Stimulated activated CD8-positive, alpha-beta memory T cell treated with anti-CD3 and anti-CD28 coated beads, Interleukin-12 subunit alpha, Interleukin-12 subunit beta, amount 100 ng/mL, for 4 hours (primary cell): ENCODE measurements at places on chromosomes 13 and 19.

GRCh38 chr13:75299913-75300862, 181.8 kb downstream of the TBC1D4 start:
- DNase-seq, result no peak

GRCh38 chr19:1836458-1837221, 11.6 kb downstream of the REXO1 start:
- no peak for DNase-seq

DNA sequence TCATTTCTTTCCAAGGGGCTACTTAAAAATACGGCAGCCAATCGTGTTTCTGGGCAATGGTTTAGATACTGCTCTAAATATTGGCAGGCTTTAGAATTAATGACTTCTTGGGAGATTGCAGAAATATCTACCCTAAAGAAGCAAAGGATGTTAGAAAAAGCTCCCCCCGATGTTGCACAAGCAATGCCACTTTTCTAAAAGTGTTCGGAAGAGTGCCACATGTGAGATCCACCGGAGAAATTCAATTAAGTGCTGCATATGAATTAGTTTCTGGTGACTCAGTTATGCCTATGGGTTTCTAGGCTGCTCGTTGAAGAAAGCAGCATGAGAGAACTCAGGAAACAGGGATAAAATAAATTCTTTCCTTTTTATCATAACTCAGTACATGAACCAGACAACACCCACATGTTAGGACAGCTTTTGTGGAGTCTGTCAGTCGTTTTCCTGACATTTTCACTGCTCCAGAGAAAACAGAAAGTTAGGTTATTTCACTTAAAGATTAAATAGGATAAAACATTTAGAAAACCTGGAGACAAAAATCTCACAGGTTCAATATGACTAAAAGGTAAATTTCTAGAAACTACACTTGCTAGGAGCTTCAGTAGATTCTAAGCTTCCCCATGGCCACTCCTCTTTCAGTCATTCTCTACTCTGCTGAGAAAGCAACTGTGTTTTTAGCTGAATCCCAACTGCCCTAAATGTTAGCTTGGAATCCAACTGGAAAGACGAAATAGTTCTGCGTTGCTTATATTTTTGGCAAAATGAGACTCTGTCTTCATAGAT, 244.7 kb downstream of the DCLK1 start:
- no peak for DNase-seq

DNA sequence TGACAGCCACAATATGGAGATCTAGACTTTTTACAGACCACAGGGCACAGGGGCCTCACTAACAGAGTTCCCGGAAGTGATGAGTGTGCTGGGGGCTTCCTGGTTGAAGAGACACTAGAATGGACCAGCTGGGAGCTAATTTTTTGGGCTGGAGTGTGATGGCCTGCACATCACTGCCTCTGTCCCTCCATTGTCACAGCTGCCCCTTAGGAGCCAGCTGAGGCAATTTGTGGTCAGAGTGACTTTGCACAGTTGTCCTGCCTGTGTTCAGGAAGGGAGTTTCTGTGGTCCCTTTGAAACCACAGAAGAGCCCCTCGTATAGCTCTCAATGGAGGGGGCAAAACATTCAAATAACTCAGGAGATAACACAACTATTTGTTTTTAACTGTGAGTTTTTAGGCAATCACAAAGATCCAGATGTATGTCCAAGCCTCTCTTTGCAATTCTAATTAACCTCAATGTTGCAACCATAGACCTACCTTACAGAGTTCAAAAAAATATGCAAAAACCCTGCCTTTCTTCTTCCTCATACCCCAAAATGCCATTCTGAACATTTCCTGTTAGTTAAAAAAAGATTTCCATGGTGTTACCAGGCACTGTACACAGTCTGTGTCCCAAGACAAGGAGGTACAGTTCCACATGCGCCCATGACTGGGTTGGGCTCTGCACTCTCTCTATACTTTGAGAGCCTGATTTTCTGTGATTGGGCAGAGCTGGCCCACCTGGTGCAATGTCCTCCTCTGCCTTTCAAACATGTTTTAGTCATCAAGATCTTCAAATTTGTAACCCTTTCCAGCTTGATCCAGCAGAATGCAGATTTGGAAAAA, 2.4 kb downstream of the ALOX5AP start:
- DNase-seq, result no peak

DNA sequence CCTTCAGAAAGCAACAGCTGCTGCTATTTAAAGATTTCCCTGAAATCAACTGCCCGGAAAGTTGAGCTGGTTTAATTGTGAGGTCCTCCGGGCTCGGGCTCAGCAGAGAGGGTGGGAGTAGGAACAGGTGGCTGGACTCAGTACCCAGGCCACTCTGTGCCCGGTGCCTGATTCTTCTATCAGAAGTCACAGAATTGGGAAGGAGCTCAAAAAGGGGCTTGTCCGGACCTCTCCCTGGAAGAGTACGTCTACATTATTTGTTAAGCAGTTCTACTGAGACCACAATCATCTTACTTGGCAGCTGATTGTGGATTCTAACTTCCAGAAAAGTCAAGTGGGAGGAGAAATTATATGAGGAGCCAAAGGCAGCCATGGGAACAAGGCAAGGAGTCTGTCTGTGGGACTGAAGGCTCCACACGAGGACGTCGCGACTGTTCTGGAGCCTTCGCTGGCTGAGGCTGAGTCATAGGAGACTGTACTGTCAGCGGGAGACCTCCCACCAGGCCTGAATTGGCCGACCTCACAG, 91.7 kb upstream of the ANKRD10 start:
- no peak for DNase-seq

DNA sequence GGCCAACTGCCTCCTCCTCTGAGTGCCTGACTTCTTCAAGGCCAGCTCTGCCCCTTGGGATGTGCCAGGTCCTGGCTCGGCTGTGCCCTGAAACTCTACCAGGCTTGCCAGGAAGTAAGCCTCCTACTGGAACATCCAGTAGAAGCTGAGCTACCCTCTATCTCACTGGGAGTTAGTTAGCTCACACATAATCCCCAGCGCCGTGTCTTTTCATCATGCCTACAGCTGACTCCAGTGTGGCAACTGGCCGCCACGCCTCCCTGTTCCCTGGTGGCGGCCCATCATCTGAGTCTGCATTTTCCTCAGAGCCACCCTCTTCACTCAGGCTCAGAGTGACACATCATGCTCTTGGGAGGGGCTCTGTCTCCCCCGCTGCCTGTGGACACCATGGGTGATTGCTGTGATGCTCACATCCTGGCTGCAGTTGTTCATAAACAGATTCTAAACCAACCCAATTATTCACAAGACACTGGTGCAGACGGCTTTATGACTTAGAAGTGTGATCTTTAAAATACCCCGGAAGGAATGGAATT, 131.9 kb upstream of the IRS2 start:
- no peak for DNase-seq

GRCh38 chr13:106036870-106037269, 498.6 kb downstream of the EFNB2 start:
- DNase-seq, result no peak

DNA sequence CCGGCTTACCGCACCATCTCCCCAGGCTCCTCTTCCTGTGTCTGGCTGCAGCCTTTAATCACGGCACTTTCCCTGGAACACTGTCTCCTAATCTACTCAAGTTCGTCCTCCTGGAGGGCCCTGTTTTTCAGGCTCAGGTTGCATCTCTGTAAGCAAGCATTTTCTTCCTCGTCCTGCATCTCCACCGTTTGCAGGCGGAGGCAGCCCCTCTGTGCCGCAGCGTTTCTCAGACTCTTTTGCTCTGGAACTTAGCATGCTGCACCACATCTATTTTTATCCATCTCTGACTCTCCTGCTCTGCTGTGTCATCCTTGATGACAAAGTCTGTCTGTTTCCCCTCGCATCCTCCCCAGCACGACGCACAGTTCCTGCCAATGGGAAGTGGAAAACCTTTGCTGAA, 117.5 kb downstream of the ATP8A2 start:
- no peak for DNase-seq

- DNase-seq, result no peak
Measured at GRCh38 chr19:40831502-40832430, 18.5 kb downstream of the CYP2A6 start.

DNA sequence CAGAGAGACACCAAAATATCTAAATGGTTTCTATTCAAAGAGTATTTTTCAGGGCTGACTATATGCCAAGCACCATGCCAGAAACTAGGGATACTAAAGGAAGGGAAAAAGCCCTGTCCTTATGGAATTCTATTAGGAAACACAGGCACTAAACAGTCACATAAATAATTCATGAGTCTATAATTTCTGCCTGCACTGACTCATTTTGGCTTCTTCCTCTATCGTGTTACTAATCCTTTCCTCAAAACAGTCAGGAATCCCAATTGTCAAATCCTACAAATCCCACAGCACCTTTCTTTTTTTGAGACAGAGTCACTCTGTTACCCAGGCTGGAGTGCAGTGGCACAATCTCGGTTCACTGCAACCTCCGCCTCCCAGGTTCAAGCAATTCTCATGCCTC, 29.2 kb downstream of the XPO4 start:
- no peak for DNase-seq

GRCh38 chr13:110628952-110629701, 13.8 kb downstream of the NAXD start:
- DNase-seq, result no peak

GRCh38 chr19:3440082-3440481, 40.2 kb downstream of the SMIM24 start:
- DNase-seq, result peak; percentile 11

DNA sequence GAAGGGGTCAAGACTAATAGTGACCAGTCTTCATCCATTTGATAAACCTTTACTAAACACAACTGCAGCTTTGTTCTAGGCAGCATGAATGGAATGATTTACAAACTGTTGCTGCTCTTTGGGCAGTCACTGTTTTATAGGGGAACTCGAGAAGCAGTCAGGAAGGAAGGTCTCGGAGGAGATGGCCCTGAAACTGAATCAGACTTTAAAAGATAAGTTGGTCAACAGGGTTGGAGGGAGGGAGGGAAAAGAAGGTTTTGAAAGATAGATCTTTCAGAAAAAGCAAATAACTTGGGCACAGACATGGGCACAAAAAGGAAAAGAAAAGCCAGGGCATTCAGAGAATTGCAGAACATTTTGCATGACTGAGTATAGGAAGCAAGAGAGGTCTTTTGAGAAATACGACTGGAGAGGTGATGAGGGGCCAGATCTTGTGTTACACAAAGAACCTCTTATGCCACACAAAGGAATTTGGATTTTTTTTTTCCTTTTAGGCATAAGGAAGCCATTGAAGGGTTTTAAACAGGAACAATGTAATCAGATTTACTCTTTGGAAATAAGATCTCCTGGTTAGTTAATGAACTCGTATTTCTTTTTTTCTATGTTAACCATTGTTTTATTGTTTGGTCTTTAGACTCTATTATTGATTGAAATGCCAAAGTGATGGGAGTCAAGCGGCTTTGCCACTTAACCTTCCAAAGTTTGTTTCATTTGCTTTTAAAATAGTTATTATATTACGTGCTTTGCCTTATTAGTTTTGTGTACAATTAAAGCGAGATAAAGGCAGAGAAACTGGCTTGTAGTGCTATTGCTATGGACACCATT, 37.5 kb upstream of the SACS start:
- DNase-seq, result no peak

GRCh38 chr13:60093425-60094019, 70.2 kb downstream of the DIAPH3 start:
- DNase-seq, result no peak

DNA sequence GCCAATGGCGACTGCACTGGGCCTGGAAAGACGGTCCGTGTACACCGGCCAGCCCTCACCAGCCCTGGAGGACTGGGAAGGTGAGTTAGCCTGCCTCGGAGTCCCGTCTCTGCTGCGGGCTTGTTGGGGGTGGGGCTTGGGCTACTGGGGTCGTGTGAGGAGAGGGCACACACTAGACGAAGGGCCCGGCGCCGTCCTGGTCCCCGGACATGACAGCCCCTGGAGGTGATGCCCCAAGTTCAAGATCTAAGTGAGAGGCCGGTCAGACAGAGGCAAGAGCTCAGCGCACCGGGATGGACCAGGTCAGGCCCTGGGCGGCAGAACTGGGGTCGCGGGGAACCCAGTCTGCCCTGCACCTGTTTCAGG, 1.6 kb downstream of the CILP2 start:
- no peak for DNase-seq

DNA sequence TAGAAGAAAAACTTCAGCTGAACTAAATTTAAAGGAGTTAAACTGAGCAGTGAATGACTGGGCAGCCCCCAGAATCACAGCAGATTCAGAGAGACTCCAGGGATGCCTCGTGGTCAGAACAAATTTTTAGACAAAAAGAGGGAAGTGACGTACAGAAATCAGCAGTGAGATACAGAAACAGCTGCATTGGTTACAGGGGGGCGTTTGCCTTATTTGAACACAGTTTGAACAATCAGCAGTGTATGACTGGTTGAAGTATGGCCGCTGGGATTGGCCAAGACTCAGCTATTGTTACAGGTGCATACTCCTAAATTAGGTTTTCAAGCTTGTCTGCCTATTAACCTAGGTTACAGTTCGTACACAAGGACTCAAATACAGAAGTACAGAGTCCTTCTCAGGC, 2.2 kb upstream of the SPRYD7 start:
- DNase-seq, result no peak

DNA sequence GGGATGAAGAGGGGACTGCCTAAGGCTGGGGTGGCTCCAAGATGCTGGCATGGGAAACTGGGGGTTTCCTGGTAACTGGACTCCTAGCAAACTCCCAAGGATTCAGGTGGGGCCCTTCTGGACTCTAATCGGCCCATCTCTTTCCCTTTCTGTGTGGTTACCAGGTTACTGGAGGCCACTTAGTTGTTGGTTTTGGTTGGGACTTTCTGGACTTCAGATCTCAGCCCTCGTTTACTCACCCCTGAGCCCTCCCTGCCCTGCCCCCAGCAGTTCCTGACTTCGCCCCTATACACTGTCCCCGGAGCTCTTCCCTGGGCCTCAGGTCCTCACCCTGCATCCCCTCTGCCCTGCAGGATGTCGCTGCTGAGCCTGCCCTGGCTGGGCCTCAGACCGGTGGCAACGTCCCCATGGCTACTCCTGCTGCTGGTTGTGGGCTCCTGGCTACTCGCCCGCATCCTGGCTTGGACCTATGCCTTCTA, 328 bp downstream of the CYP4F12 start:
- no peak for DNase-seq

- no peak for DNase-seq
Measured at GRCh38 chr19:28687296-28687695, 525.7 kb downstream of the UQCRFS1 start.

GRCh38 chr19:12912571-12912970, 6.5 kb downstream of the SYCE2 start:
- DNase-seq, result no peak

GRCh38 chr13:97069050-97069815, 75.0 kb upstream of the OXGR1 start:
- DNase-seq, result no peak
